ENCODE measurements at places on chromosomes 5 and 9. TPM values are rescaled to one million over a fixed set of nuclear protein-coding genes. Genes with fewer than 3 reads are reported as not detected.

- DNase-seq: no peak
These were observed 3.0 kb downstream of the RAD23B start for GRCh38 chr9:107286057-107286456.

GRCh38 chr5:75667586-75667985 is 49.7 kb downstream of the POC5 start:
- DNase-seq: no peak

DNA sequence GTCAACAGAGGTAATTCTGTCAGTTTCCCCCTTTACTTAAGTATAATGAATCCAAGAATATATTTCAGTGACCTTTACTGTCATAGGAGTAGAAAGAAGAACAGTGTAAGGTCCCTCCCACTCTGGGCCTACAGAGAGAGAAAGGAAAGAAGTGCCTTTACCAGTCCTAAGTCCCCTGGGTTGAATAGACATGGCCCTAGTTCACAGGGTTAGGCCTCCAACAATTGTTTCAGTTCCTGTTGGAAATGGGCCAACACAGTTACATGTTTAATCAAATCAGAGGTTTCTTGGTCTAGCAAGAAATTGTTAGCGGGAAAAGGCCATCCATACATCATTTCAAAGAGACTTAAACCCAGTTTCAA is 605.6 kb downstream of the MTRR start:
- DNase-seq: no peak

DNA sequence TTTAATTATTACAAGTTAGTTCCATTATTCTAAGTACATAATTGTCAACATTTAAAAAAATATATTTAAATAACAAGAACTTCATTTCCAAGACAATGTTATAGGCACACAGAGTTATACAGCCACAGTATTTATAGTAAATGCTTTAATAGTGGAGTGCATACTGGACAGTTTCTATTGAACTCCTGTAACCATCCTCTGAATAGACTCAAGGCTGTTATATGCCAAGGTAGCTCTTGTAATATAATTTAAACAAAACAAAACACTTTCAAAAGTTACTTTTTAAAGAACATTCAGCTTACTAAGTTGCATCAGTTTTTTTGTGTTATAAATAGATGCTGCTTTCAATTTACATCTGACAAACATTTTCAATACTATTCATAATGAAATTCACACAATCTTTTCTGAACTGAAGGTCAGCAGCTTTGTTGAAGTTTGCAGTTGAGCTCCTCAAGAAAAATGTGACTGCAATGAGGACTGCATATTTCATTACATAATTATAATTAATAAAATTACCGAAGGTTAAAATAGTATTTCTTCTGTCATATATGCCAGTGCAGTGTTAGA is 549.9 kb upstream of the CYLC2 start:
- DNase-seq: no peak

- no peak for DNase-seq
These were observed 13.9 kb downstream of the PLK2 start for GRCh38 chr5:58446024-58446423.

SH3GLB2 gene
- total RNA-seq: 97.5 TPM

IFNK gene
- total RNA-seq: not detected

SPRY4 gene
- 10.9 TPM for total RNA-seq

NPR3 gene
- total RNA-seq: 0.14 TPM

Data from epithelial cell of proximal tubule (primary cell).